ENCODE measurements at places on chromosomes 7 and 10.

GRCh38 chr10:22103701-22104470 is 100.4 kb upstream of the DNAJC1 start:
- DNase-seq = no peak

DNA sequence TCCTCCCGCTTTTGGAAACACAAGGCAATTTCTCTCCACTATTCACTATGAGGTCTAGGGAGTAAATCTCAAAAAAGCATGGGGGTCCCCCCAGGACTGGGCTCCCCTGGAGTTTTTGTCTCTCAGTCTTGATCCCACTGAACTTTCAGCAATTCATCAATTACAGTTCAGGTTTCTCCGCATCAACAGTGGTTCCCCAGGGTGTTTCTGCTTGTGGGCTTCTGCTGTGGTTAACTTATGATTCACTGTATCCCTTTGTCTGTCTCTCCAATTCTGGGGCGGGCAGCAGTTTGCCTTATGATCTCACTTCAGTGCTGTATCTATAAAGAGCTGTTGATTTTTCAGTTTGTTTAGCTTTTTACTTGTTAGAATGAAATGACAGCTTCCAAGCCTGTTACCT is 142.6 kb upstream of the CDC14C start:
- no peak for DNase-seq

DNA sequence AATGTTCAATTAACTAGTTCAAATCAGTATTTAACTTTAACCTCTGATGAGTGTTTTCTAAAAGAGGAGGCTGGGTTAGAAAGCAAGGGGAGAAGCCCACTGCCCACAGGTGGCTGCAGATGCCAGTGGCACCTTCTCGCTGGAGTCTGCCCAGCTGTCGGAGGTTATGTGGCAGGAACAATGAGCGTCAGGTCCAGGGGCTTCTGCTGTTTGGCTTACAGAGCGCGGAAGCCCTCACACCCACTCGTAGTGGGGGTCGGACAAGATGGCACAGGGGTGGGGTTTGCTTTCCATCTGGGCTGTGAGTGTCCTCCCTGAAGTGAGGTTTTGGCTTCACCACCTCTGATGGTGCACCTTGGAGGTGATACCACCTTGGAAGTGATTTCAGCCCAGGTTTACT is 8.5 kb downstream of the DYNC2I1 start:
- DNase-seq = no peak

- DNase-seq = no peak
Measured at GRCh38 chr7:80612880-80613279, 25.6 kb upstream of the CD36 start.
